ENCODE measurements at places on chromosomes 2 and 18. TPM values are rescaled to one million over a fixed set of nuclear protein-coding genes. Genes with fewer than 3 reads are reported as not detected.

- H3K27ac ChIP-seq: no peak overlapping the region
- H3K27me3 ChIP-seq: no peaks in the 10 kb centered on the region
- no peaks in the 10 kb centered on the region for H3K4me1 ChIP-seq
These were observed 232.6 kb downstream of the EN1 start for GRCh38 chr2:118614841-118615271.

DNA sequence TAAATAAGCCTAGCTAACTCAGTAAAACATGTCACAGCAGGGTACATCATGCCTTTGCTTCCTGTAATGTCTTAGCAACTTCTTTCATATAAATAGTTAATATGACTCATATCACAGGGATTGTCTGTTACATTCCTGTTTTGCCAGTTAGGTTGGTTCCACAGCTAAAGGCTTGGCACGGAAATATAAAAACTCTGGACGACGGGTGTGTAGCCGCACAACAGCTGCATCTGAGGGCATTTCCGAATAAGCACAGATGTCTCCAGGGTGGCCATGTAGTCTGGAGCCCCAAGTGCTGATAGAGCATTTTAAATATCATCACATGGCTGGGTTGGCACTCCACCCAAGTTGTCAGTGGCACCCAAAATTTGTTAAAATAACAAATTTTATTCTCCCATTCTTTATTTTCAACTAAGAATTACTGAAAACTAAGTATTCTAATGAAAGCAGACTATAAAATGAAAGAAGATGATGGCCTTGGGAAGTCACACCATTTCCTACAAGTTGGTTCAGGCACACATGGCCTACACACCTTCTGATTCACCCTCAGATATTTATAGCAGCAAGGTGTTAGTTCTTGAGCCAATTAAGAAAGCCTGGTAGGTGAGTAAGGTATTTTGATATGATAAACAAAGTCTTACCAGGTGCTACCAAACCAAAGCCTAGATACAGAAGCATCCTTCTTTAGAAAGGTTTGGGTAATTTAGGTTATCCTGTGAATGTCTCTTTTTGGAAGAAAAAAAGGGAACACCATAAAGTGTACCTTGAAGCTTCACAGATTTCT lies 61.8 kb upstream of the STK17B start:
- no peaks in the 10 kb centered on the region for H3K4me1 ChIP-seq
- no peak overlapping the region for H3K27ac ChIP-seq
- H3K4me3 ChIP-seq: no peak overlapping the region
- H3K27me3 ChIP-seq: no peaks in the 10 kb centered on the region
- no peak for DNase-seq

- no peaks in the 10 kb centered on the region for H3K27me3 ChIP-seq
- no peak within 1 kb of the TSS for H3K27ac ChIP-seq
- no peak within 1 kb of the TSS for H3K4me3 ChIP-seq
- H3K36me3 ChIP-seq: no peaks in the 10 kb centered on the region
These were observed at the start of gene DAPL1 for GRCh38 chr2:158795195-158795924. Gene DAPL1, plus strand, starts transcription at chr2:158795317. Its CDS starts 56 bp downstream, at chr2:158795373.

Gene LRATD1
- total RNA-seq: 3.8 TPM

DNA sequence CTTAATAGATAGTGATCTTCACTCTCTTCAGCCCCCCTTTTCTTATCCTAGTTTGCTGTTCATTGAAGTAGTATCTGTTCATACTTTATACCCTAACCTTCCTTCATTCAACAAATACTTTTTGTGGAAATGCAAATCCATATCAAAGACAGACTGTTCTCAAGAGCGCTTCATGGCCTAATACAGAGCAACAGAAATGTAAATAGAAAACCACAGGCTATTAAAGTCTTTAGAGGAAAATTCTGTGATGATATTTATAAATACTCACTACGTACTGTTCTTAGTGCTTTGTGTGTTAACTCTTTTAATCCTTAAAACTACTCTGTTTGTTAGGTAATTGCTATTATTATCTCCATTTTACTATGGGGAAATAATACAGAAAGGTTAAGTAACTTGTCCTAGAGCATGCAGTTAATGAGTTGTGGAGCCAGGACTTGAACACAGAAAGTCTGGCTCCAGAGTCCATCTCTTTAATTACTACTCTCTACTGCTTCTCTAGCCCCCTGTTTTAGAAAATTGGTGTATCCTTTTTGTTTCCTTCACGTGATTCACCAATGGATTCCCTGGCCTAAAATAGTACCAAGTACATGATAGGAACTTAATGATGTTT lies 2.9 kb downstream of the MDH1 start:
- H3K27ac ChIP-seq: no peak overlapping the region
- DNase-seq: no peak
- H3K27me3 ChIP-seq: no peaks in the 10 kb centered on the region
- H3K4me3 ChIP-seq: no peak overlapping the region
- H3K36me3 ChIP-seq: peaks cover 4% of the 10 kb centered on the region

Gene EIF2B4
- 25.0 TPM for total RNA-seq

- no peak overlapping the region for H3K4me3 ChIP-seq
- H3K27ac ChIP-seq: no peak overlapping the region
- no peaks in the 10 kb centered on the region for H3K36me3 ChIP-seq
- DNase-seq: no peak
These were observed 6.2 kb downstream of the MAL start for GRCh38 chr2:95031726-95032116.

DNA sequence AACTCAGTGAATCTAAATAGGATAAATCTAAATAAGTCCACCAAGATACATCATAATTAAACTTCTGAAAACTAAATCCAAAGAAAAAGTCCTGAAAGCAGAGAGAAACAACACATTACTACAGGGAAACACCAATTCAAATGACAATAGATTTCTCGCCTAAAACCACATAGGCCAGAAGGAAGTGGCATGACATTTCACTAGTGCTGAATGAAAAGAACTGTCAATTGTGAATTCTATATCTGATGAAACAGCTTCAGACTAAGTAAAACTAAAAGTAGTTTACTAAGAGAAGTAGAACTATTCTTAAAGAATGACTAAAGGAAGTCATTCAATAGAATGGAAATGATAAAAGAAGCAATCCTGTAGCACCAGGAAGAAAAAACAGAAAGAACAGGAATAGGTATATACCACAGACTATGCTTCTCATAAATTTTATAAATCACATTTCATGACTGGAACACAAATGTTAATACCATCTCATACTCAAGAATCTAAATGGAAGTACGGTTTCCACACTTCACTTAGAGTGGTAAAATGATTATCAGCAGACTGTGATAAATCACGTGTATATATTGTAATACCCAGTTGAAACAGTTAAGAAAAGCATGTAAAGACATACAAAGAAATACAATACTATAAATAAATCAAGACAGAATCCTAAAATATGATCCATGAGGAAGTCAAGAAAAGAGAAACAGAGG lies 46.4 kb downstream of the ASXL2 start:
- no peaks in the 10 kb centered on the region for H3K36me3 ChIP-seq
- H3K4me1 ChIP-seq: no peaks in the 10 kb centered on the region
- no peaks in the 10 kb centered on the region for H3K27me3 ChIP-seq
- no peak for DNase-seq
- no peak overlapping the region for H3K27ac ChIP-seq
- H3K4me3 ChIP-seq: no peak overlapping the region

GRCh38 chr18:38571651-38572050 lies 1006.1 kb upstream of the CELF4 start:
- no peaks in the 10 kb centered on the region for H3K27me3 ChIP-seq
- H3K27ac ChIP-seq: no peak overlapping the region
- no peaks in the 10 kb centered on the region for H3K36me3 ChIP-seq
- no peak overlapping the region for H3K4me3 ChIP-seq
- no peak for DNase-seq

Gene TTC31
- total RNA-seq: 14.5 TPM

GRCh38 chr2:20136149-20136548 lies 84.7 kb upstream of the LAPTM4A start:
- no peaks in the 10 kb centered on the region for H3K27me3 ChIP-seq
- H3K27ac ChIP-seq: no peak overlapping the region
- no peaks in the 10 kb centered on the region for H3K36me3 ChIP-seq
- DNase-seq: no peak
- no peak overlapping the region for H3K4me3 ChIP-seq

DNA sequence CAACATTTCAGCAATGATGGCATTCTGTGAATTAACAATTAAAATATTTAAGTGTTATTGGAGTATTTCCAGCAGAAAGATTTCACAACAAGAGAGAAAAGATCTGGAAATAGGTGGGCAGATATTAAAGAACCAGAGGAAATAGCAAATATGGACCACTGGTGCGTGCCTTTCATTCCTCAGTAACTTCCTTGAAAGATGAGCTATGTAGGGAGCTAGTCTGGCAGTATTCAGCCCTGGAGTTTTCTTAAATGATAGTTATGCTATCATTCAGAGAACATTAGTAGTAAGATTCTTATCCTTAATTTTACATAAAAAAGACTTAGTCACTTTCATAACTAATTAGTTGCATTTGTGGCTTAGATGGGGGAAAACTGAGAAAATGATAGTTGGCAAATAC lies 41.5 kb downstream of the TANC1 start:
- no peaks in the 10 kb centered on the region for H3K27me3 ChIP-seq
- H3K4me3 ChIP-seq: no peak overlapping the region
- H3K36me3 ChIP-seq: no peaks in the 10 kb centered on the region
- no peak overlapping the region for H3K27ac ChIP-seq

Gene EMX1
- total RNA-seq: not detected

Gene CBLN2
- not detected for total RNA-seq

Gene LYG2
- not detected for total RNA-seq

DNA sequence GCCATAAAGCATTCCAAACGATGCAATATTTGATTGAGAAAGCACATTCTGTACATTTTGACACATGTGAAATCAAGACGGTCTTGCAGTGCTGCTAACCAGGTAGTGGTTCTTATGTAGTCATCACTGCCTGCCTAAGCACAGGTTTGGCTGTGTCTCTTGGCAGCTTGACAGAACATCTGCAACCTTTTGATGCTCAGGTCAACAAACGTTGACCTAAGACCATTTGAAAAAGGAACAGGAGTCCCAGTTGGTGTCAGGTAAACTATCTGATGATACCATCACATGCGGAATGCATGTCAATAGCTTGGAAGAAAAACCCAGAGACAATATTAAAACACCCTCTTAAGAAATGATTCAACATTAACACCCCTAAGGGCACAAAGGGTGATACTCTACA lies 80.7 kb downstream of the L3MBTL4 start:
- no peaks in the 10 kb centered on the region for H3K36me3 ChIP-seq
- H3K27ac ChIP-seq: no peak overlapping the region
- DNase-seq: no peak
- H3K4me3 ChIP-seq: no peak overlapping the region

DNA sequence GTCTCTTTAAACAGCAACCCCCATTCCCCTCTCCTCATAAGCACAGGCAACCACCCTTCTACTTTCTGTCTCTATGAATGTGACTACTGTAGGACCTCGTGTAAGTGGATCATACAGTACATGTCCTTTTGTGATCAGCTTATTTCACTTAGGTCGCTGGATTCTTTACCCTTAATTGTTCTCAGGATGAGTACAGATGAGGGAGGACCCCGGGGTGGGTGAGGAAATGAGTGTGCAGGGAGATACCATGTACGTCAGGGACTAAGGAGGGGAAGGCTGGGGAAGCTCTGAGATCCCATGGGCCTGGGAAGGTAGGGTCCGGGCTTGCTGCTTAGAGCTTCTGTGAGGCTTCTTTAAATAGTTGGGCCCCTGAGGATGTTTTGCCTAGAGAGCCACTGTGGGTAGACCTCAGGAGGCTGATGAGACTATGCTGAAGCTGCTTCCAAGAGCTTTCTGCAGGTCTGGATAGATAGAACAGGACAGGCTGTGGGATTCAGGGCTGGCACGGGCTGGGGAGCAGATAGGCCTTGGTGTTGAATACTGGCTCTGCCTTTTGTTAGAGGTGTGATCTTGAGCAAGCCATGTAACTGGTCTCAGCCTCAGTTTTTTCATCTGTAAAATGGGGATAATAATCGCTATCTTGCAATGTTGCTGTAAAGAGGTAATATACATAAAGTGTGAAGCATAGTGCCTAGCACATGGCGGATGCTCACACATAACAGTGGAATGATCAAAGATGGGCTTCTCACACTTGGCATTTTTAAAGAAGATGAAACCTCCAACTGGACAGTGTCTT lies 155.3 kb downstream of the PRKCE start:
- no peak for DNase-seq
- H3K36me3 ChIP-seq: no peaks in the 10 kb centered on the region
- H3K27me3 ChIP-seq: no peaks in the 10 kb centered on the region
- no peak overlapping the region for H3K27ac ChIP-seq
- no peaks in the 10 kb centered on the region for H3K4me1 ChIP-seq
- H3K4me3 ChIP-seq: no peak overlapping the region

Gene EPHA4
- 0.61 TPM for total RNA-seq

- H3K4me1 ChIP-seq: no peaks in the 10 kb centered on the region
- H3K36me3 ChIP-seq: no peaks in the 10 kb centered on the region
- no peak overlapping the region for H3K27ac ChIP-seq
- no peaks in the 10 kb centered on the region for H3K27me3 ChIP-seq
These were observed 91.6 kb upstream of the TANK start for GRCh38 chr2:161068670-161069069.

Gene FZD7
- total RNA-seq: 0.48 TPM

Gene ECEL1
- 1.3 TPM for total RNA-seq

Gene ZBTB7C
- total RNA-seq: 1.1 TPM

GRCh38 chr2:16093639-16094529 lies 153.5 kb downstream of the MYCN start:
- H3K27ac ChIP-seq: no peak overlapping the region
- no peak for DNase-seq
- H3K27me3 ChIP-seq: no peaks in the 10 kb centered on the region
- no peaks in the 10 kb centered on the region for H3K4me1 ChIP-seq
- H3K36me3 ChIP-seq: no peaks in the 10 kb centered on the region
- no peak overlapping the region for H3K4me3 ChIP-seq

- no peak overlapping the region for H3K4me3 ChIP-seq
- no peaks in the 10 kb centered on the region for H3K4me1 ChIP-seq
- no peak for DNase-seq
These were observed 191.6 kb upstream of the ID2 start for GRCh38 chr2:8490166-8490721.

DNA sequence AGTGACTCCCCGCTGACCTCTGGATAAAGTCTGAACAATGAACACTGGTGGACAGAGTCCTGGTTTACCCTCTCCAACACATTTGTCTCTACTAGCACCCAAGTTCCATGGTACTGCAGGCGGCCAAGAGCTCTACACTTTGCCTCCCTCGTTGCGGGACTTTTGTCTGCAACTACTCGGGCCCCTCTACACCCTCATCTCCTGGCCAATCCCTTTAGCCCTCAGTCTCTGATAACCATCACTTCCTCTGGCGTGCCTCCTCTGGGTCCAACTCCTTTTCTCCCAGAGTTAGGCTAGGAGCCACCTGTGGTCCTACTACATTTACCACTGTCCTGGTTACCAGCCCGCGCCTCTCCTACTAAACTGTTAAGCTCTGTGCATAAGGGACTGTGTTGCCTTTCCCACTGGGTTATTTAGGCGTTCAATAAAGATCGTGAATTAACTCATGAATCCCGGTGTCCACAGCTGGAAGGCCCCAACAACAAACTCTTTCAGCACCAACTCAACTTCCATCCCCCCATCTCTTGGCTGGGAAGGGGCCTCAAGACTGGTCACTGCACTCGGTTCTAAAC lies 757 bp downstream of the HDHD2 start:
- H3K4me1 ChIP-seq: peaks cover 6% of the 10 kb centered on the region
- H3K36me3 ChIP-seq: no peaks in the 10 kb centered on the region
- DNase-seq: no peak
